Tongue (tissue), 3 donors: ENCODE measurements at places on chromosomes 6 and 20. TPM values are rescaled to one million over a fixed set of nuclear protein-coding genes. Genes with fewer than 3 reads are reported as not detected.

DNA sequence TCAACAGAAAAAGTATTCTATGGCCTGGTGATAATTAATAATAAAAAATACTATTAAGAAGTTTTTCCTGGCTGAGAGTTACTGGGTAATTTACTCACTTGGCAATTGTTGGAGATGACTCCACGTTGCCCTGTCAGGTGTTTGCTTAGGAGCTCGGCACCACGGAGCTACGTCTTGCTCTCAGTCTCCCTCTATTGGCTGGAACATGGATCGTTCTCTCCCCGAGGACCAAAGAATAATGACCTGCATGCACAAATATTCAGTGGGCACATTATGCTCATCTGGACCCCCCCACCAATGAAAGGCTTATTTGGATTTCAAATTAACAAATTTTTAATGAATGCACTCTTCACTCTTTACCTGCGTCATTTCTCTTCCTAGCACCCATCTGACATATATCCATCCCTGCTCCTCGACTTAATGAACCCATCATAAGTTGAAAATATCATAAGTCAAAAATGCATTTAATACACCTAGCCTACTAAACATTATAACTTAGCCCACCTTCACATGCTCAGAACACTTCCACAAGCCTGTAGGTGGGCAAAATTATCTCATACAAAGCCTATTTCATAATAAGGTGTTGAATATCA is 71.0 kb upstream of the CD83 start:
- DNase-seq: peak; percentile 51

FOXP4 gene
- 4.1 TPM for total RNA-seq

PLA2G7 gene
- 0.82 TPM for total RNA-seq

SLA2 gene
- 0.21 TPM for total RNA-seq

CRISP2 gene
- not detected for total RNA-seq

DNA sequence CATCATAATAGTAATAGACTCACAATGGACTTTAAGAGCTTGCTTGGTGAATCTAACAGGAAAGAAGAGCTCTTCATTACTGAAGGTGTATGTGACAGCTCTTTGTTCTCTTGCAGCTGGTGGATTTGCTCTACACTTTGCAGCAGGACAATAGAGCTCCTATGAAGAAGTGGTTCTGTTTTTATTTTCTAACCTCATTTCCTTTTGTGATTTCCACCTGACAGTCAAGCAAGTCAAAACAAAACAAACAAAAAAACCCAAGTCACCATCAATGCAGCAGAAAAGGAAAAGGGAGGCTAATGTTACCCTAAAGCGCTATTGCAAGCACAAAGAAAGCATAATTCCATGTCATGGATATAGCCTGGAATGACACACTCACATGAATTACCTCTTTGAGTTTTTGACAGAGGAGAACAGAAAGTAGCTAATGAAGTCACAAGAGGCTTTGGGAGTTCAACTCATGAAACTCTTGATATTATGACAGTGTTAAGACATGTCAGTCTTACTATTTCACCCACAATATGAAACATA is 1188.1 kb downstream of the EPHA7 start:
- DNase-seq: peak; percentile 2

PRRC2A gene
- total RNA-seq: 66.1 TPM

- DNase-seq: no peak
These were observed 97.1 kb upstream of the MRPS10 start for GRCh38 chr6:42314571-42315258.

NKAIN4 gene
- total RNA-seq: 10.4 TPM

TDRD6 gene
- 1.4 TPM for total RNA-seq

UST gene
- total RNA-seq: 15.0 TPM

PXT1 gene
- total RNA-seq: not detected

DNA sequence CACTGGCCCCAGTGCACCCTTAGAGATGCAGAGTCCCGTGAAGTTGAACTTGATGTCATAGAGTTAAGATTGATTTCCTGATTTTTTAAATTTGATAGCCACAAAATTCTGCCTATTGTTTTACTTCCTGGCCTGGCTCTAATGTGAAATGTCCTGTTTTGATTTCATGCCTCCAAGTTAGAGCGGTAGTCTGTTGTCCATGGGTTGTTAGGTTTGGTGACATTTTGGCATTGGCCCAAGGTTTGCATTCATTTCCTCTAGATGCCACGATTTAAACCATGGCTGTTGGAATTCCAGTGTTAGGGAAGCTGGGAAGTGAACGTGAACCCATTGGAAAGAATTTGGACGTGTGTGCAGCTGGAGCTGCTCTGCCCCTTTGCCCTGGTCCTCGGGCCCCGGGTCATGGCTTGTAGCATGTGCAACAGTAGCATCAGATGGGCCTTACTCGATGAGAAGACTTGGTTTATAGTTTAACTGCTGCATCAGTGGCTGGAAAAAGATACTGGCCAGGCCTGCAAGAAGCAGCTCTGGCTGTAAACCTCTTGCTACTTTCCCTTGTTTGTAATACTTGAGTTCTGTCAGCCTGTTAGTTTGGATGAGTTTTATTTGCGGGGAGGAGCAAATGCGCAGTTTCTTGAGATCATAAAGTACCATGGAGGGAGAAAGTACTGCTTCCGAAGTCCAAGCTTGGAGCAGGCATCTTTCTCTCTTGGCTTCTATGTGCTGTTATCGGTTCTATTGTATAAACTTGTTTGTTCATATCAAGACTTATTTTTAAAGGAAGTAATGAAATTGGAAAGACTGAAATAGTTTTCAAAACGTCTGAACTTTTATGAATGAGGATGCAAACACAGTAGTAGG is 121.4 kb upstream of the CLDN20 start:
- DNase-seq: peak; percentile 35

DNA sequence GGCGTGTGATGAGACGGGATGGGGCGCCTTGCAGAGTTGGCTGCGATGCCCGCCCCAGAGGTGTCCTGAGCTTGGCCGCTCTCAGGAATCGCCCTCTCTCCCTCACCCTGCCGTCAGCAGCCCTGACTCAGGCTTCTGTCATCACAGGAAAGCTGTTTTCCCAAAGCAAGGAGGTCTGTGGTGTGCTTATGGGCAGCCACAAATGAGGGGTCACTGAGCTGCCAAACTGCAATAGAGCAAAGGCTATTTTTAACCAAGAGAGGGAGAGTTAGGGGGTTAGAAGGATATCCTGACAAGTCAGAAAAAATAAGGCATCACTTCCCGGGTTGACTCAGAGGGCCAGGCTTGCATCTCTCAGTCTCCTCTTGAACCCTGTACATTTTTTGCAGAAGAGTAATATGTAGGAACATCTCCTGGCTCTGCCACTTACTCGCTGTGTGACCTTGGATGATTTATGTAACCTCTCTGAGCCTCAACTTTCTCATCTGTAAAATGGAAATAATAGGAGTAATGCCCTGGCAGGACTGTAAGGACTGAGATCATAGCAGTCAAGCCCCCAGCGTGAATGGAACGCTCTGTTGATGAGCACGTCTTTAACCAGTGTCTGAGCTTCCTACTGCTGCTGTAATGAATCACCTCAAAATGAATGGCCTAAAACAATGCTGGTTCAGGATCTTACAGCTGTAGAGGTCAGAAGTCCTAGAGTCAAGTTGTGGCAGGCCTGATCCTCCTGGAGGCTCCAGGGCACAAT is 181.9 kb downstream of the NFATC2 start:
- DNase-seq: no peak

DNA sequence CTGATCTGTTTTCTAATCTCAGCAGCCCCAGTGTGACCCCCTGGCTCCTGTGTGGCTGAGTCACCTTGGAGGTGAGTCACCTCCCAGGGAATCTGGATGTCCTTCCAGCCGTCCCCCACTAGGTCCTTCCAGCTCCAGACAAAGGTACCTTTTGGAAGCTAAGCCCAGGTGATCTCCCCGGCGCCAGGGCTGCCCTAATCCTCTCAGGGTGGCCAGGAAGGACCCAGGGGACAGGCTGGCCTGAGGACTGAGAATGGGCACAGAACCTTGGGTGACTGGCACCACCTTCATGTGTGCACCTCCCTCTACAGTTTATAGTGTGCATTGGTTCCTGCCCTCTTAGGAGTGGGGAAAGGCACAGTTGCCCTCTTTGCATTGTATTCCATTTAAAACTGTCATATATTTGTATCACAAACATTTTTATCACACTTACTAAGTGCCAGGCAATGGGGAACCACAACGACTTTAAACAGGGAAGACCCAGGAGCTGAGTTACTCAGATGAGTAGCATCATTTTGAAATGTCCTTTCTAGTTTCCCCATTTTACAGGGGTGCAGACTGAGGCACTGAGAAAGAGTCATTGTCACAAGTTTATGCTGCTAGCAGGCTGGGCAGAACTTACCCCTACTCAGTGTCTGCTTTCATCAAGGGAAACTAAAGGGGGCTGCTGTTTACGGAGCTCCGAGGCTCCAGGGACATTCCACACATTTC is 2.6 kb upstream of the BPIFB4 start:
- DNase-seq: no peak

GLP1R gene
- 0.72 TPM for total RNA-seq

- no peak for DNase-seq
These were observed 64.4 kb downstream of the PTPN1 start for GRCh38 chr20:50574586-50574985.

GRCh38 chr6:162203287-162203686 is 524.3 kb downstream of the PRKN start:
- peak; percentile 2 for DNase-seq

DUSP15 gene
- 0.82 TPM for total RNA-seq
